ENCODE measurements at places on chromosomes 11 and 22.

GRCh38 chr11:3181725-3182461 lies 16.8 kb upstream of the OSBPL5 start:
- no peaks in the 10 kb centered on the region for H3K36me3 ChIP-seq
- no peak for DNase-seq
- no peak overlapping the region for H3K4me3 ChIP-seq
- no peaks in the 10 kb centered on the region for H3K27me3 ChIP-seq
- H3K4me1 ChIP-seq: no peaks in the 10 kb centered on the region
- H3K27ac ChIP-seq: no peak overlapping the region

DNA sequence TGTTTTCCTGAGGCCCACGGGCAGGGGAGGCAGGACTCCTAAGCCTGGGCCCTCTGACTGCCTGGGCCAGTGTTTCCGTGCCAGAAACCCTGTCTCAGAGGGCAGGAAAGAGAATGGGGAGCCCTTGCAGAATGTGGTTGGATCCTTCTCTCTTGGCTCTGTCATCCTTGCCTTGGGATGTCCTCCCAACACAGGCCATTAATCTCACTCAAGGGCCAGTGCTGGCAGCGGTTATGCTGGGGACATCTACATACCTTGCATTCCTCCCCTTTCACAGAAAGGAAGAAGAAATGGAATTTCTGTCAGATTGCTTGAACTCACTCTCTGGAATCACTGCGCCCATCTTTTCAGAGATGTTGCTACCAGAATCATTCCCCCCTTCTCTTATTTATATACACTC lies 296.9 kb downstream of the KIRREL3 start:
- H3K4me1 ChIP-seq: no peaks in the 10 kb centered on the region
- H3K27me3 ChIP-seq: no peaks in the 10 kb centered on the region
- H3K27ac ChIP-seq: no peak overlapping the region

GRCh38 chr11:61298663-61299244 lies 3.6 kb upstream of the VWCE start:
- peaks cover 8% of the 10 kb centered on the region for H3K4me1 ChIP-seq
- no peak for DNase-seq
- no peaks in the 10 kb centered on the region for H3K27me3 ChIP-seq
- H3K4me3 ChIP-seq: no peak overlapping the region

DNA sequence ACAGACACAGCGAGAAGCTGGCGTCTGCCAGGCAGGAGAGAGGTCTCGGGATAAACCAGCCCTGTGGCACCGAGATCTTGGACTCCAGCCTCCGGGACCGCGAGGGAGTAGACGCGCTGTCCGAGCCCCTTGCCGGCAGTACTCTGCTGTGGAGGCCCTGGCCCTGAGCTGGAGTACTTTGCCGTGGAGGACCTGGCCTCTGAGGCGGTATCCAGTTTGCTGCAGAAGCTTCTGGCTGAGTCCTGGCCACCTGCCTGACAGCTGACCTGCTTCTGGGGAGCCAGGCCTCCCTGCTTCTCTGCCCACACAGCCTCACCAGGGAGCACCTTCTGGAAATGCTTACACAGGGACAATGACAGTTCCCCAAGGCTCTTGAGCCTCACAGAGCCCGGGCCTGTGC lies 31.6 kb upstream of the CARS1 start:
- no peaks in the 10 kb centered on the region for H3K27me3 ChIP-seq
- no peak overlapping the region for H3K27ac ChIP-seq
- no peaks in the 10 kb centered on the region for H3K36me3 ChIP-seq
- no peak for DNase-seq

DNA sequence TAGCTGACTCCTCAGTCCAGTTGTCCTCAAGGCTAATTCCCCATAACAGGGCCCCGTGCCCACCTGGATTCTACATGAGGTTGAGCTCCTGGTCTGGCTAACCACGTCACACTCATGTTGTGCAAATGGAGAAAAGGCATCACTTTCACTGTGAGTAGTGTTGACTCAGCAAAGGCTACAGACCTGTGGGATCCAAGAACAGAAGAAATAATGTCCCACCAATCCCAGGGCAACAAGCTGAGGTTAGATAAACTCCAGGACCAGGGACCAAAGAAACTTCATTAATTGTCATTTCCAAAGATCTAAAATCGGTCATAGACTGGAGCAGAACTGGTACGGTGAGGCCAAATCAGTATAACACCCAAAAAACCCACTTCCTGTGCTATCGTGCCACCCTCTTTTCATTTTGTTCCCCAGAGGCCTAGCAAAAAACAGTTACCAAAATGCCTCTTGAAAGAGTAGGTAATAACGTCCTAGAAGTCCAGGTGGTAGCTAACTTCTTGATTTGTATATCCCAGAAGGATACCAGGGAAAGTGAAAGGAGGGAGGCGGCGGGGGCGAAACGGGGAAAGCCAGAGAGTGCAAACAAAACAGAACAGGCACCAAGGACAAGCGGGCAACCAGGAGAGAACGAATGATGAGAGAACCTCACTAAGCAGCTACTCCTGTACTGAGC lies 1.4 kb downstream of the PCSK7 start:
- H3K4me3 ChIP-seq: no peak overlapping the region
- DNase-seq: no peak
- no peaks in the 10 kb centered on the region for H3K27me3 ChIP-seq
- peaks cover 21% of the 10 kb centered on the region for H3K4me1 ChIP-seq
- peaks cover 33% of the 10 kb centered on the region for H3K36me3 ChIP-seq

DNA sequence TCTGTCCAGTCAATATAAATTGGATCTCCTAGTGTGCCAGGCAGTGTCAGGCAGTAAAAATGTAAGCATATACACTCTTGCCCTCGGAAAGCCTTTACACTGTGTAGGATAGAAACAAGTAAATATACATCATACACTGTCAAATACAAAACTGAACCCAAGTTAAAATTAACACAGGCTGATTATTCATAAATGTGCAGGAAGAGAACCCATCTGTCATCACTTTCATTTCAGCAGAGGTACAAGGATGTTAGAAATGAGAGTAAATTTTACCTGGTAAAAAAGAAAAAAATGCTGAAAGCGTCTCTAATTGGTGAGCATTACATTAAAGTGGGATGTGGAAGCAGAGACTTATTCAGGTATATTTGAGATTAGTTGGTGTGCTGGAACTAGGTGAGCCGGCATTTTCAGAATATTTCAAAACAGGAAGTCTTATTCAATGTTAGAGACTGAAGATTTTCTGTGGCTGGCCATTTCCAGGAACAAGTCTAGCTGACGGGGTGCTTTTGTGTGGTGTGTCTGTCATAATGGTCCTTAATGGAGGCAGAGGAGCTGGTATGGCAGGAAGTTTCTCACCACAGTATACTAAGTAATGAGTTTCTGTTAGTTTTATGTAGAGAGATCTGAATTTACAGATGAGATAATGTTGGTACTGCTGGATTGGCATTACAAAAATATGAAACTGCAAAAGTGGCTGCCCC lies 192.6 kb downstream of the CASP12 start:
- H3K27me3 ChIP-seq: no peaks in the 10 kb centered on the region
- peak overlapping the region; percentile 43 for H3K27ac ChIP-seq
- H3K36me3 ChIP-seq: no peaks in the 10 kb centered on the region
- no peaks in the 10 kb centered on the region for H3K4me1 ChIP-seq

DNA sequence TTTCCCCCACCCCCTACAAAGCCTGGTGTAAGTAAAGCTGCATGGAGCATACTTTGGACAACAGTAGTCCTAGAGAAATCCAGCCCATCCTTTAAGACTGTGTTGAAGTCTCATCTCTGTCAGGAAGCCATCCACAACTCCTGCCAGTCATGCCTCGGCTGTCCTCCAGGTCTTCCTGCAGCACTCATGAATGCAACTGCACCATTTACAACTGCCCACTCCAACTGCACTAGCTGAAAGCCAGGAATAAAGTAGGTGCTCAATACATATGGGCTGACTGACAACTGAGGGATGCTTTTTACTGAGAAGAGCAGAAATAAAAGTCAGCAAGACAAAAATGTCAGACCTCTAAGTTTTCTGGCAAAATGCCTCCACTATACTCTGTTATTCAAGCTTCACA lies 27.4 kb downstream of the IL18BP start:
- H3K27me3 ChIP-seq: no peaks in the 10 kb centered on the region
- H3K4me1 ChIP-seq: peaks cover 21% of the 10 kb centered on the region
- H3K36me3 ChIP-seq: peaks cover 52% of the 10 kb centered on the region
- H3K4me3 ChIP-seq: no peak overlapping the region
- no peak for DNase-seq

DNA sequence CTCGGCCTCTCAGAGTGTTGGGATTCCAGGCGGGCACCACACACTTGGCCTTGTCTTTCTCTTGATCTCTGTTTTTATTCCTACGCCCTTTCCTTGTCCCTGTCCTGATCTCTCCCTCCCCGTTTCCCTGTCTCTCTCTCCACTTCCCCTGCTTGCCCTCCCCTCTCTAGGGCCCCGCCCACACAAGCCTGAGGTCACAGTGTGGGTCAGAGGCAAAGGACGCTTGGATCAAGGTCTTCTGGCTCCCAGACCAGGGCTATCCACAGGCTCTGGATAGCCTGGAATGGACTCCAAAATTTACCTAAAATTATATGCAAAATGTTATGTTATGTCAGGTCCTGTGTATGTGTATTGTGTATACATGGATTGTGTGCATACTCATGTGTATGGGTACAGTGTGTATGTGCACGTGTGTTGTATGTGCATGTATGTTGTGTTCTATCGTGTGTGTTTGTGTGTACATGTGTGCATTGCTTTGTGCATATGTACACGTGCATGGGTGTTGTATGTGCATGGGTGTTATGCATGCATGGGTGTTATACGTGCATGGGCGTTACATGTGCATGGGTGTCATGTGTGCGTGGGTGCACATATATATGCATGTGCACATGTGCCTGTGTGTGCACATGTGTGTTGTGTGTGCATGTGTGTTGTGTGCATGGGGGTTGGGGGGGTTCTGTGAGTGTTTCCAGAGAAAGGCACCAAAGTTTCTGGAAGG lies 38.3 kb downstream of the TP53I11 start:
- no peaks in the 10 kb centered on the region for H3K27me3 ChIP-seq
- peaks cover 13% of the 10 kb centered on the region for H3K4me1 ChIP-seq
- no peaks in the 10 kb centered on the region for H3K36me3 ChIP-seq
- no peak for DNase-seq
- H3K4me3 ChIP-seq: no peak overlapping the region
